Activated gamma-delta T cell treated with anti-CD3 and anti-CD28 coated beads, Interleukin-2, amount 50 U/mL, for 16 hours (primary cell): ENCODE measurements at places on chromosomes 12 and 14.

DNA sequence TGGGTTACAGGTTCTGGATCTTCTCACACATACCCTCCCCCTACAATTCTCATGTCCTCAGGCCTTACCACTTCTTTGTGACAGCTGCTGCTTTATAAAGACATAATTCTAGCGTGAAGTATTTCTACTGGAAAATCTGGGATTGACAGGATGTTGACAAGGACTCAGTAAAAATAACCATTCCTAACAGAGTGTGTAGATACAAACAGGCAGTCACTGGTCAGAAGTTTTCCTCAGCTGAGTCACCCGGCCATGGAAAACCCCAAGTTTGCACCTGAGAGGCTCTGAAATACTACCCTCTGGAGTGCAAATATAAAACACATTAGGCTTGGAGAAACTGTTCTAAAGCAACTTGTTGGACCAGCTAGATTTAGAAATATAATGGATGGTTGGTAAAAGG is 54.4 kb downstream of the SPPL3 start:
- DNase-seq = no peak

DNA sequence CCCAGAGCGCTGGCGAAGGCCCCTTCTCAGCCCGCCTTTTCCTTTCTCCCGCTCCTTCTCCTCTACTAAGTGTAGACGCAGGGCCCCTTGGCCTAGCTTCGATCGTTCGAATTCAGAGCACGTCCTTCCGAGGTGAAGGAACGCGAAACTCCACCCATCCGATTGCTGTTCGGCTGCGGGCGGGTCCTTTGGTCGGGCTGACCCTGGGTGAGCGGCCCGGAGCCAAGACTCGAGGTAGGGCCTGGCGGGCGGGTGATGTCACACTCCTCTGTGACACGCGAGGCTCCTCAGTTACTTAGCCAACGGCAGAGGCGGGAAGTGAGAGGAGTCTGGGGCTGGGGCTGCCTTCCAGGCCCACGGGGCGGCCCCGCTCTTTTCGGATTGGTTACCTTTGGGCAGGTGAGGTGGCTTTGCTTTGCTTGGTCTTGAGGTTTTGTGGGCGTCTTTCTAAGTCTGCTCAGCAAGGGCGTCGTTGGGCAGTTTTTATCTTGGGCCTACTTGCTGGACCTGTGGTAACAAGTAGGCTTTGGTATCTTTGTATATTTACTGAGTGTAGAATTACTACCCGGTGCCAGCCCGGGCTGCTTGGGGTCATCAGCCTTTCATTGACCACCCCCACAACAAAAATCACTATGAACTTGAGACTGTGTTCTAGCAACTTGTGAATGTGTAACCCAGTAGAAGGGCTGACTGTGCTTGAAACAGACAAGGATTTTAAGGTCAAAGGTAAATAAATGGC is 694 bp downstream of the TMBIM6 start:
- peak; percentile 85 for DNase-seq

- no peak for DNase-seq
These were observed 70.4 kb downstream of the CHGA start for GRCh38 chr14:92993302-92993701.

GRCh38 chr12:12281134-12281533 is 14.3 kb upstream of the LRP6 start:
- no peak for DNase-seq

DNA sequence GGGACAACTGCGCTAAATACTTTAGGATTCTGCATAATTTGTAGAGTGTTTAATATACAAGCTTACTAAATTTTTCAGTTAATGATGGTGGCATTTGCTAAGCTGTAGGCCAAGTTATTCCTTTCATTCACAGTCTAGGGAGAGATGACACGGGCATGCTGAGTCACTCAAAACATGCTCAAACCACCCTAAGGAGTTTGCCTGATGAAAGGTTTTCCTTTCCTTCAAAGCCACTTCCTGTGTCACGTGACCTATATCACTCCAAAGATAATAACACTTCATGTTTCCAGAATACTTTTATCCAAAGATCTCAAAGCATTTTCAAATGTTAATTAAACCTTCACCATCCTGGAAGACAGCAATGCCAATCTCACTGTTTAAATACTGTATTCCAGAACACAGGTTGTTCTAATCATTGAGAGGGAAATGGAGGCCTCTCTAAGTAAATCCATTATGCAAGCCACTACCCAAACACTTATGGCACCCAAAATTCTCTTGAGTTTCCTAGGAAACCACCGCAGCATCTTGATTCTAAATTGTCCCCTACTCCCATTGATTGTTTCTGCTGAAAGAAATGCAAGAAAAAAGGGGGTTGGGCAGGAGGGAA is 207.0 kb upstream of the CDKN3 start:
- no peak for DNase-seq

DNA sequence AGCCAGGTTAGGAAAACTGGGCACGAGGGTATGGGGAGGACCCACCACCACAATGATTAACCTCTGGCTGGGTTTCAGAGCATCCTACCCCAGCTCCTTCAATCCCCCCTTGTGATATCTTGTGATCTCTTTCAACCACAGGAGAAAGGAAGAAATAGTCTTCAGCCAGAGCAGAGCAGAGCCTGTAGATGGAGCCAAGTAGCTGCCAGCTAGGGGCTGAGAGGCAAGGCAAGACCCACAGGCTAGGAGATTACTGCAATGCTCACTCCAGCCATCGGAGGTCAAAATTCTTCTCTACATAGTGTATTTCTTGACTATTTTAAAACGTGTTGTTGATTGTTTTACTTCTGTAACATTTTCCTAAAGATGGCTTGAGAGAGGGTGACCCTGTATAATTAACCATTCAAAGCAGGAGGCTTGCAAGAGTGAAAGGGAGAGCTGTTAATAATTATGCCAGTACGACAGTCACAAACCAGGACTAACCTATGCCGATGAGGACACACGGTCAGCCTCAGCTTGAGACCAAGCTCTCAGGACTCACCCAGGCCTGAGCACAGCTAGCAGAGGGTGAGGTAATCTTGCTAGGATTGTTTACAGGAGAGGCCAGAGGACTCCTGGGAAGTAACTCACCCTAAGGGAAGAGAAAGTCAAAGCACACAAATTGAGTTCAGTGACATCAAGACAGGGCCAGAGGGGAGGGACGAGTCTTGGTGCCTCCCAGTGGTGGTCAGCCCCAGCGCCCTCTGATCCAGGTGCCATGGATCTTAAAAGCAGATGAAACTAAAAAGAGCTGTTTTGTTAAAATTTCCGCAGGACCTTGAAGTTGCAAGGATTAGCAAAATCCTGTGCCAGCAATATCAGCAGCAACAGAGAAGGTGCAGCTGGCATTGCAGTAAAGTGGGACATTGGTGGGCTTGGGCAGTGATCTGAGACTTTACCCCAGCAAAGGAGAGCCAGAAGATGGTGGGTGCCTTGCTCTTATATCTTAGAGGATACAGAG is 29.8 kb upstream of the CDKN3 start:
- no peak for DNase-seq

- no peak for DNase-seq
These were observed 93.5 kb upstream of the ETV6 start for GRCh38 chr12:11555743-11556625.

- DNase-seq = no peak
These were observed 8.0 kb downstream of the KMT2D start for GRCh38 chr12:49052451-49053208.

GRCh38 chr14:23182372-23183157 is 895 bp downstream of the SLC7A8 start:
- DNase-seq = no peak

DNA sequence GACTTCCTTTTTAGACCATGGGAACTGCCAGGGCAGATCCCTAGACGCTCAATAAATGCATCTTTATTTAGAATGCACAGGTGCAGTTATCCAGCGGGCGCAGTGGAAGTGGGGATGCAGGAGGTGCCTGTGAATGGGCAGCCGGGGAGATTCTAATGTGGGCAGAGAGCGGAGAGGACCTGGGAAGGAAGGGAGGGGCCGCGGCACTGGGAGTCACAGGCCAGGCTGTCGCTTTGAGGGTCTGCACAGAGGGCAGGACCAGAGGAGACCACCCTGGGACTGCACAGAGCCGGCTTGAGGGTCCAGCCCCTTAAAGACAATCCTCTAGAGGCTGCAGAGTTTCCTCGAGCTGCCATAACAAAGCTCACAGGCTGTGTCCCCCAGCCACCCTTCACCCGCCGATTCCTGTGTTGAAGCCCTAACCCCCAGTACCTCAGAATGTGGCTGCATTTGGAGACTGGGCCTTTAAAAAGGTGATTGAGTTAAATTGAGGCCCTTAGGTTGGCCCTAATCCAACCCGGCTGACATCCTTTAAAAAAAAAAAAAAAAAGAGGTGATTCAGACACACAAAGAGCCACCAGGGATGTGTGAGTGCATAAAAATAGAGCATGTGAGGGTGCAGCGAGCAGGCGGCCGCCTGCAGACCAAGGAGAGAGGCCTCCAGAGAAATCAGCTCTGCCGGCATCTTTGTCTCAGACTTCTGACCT is 44.4 kb upstream of the PPP2R5C start:
- no peak for DNase-seq

DNA sequence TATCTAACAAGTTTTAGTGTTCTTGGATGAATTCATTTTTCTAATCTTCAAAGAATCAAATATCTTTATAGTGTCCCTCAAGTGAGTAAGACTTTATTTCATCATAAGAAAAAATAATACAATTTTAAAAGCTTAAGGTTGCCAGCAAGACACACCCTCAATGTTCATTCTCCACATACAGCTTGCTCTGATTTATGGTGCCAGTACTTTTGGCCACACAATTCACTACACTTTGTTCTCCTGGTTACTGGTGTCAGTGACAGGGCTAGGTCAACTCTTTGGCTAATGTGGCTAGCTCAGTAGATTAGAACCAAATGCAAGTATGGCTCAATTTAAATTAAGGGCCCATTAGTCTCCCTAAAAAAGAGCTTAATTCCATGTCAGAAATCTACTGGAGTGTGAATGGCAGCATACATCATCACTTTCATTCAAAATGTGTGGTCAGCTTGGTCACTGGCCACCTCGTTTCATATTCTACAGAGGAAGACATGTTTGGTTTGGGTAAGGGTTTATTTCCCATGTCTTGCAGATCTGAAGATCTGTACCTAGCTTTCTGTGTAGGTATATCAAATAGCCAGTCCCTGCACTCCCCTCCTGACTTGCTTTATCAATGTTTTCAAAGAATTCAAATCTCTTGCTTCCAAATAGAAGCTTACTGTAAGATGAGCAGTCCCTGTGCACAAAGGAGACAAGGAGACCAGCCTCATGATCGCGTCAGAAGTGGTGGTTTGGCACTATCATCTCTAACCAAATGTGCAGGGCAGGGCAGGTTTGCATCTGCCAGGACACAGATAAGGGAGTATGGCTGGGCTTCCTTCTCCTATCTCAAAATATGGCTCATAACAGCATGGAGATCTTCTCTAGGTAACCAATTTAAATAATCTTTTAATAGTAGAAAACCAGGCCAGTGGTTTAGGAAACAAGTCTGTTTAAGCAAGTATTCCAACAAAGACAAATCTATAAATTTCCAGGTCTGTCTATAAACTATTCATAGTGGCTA is 31.3 kb downstream of the HECTD4 start:
- DNase-seq = no peak

DNA sequence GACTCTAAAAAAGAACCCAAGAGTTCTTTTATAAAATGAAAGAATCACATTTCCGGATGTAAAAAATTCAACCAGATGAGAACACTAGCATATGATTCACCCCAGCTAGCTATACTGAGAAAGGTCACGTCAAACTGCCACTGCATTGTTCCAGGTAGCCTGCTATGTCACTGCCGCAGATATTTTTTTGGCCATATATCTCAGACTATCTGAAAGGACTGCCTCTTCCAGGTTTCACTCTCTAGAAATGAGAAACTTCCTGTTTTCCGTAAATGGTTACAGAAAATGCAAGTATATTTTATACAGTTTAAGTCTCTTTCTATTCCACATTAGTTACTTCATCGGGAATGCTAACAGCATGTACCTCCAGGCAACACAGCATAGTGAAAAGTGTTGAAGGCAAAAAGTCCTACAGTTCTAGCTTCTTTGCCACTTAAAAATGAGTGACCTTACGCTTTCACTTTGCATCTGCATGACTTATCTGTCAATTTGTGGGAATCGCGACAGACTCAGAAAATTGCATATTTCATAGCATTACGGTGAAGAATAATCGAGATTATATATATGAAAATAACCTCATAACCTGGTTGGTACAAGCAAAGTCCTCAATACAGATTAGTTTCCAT is 105.2 kb downstream of the MED13L start:
- DNase-seq = no peak

DNA sequence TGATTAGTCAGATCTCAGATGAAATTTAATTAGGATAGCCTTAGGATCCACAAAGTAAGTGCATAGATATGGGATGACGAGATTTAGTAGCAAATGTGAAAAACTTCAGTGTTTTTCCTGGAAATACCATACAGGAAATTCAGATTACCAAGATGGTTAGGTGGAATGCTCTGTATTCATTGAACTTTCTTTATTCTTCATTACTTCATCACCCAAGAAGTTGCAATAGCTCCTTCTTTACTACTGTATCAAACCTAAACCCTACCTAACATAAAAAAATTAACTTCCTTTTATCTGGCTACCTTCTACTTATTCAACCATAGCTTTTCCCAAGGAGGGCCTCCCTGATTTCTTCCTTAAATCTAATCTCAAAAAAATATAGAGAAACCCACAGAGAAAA is 100.4 kb downstream of the TTC6 start:
- no peak for DNase-seq

- no peak for DNase-seq
These were observed 195.1 kb upstream of the RTL1 start for GRCh38 chr14:101098641-101099040.

GRCh38 chr14:24389226-24389848 is 9.5 kb upstream of the NYNRIN start:
- DNase-seq = no peak

DNA sequence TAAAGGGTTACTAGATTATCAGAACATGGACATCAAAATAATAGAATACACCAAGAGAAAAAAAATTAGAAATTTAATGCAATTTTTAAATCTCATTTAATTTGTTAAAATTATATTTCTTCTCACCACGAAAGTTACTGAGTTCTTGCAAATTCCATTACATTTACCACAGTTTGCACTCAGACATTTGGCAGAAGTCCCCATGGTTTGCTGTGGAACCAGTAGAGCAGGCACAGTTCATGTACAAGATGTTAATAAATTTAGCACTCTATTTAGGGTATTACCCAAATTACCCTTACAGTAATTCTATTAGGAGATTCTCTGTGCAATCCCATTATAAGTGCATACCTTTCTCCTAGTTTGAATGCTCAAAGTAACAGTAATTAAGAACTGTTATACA is 9.7 kb downstream of the SCN8A start:
- no peak for DNase-seq

GRCh38 chr12:59664495-59664894 is 68.7 kb downstream of the SLC16A7 start:
- DNase-seq = no peak

GRCh38 chr12:60201891-60202290 is 606.1 kb downstream of the SLC16A7 start:
- no peak for DNase-seq

GRCh38 chr12:124296295-124296915 is 1.5 kb downstream of the RFLNA start:
- DNase-seq = no peak

DNA sequence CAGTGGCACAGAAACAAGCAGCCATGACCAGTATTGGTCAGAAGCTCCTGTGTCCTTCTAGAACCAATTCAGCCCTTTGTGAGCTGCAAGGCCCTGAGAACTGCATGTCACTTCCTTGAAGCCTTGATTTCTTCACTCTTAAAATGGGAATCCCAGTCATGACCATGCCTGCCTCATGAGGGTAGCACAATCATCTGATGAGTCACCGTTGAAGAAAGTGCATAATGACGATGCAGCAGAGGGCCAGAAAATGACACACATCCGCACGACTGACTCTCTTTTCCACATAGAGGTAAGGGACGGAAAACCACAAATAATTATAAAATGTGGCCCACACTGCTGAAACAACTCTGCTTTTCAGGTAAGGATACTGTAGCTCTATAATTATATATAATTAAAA is 777.4 kb downstream of the BCL11B start:
- no peak for DNase-seq
